ENCODE measurements at places on chromosomes 1 and 21. TPM values are rescaled to one million over a fixed set of nuclear protein-coding genes. Genes with fewer than 3 reads are reported as not detected.
A peak's percentile ranks its signal among the peaks of the same experiment; 100 is the strongest.

DNA sequence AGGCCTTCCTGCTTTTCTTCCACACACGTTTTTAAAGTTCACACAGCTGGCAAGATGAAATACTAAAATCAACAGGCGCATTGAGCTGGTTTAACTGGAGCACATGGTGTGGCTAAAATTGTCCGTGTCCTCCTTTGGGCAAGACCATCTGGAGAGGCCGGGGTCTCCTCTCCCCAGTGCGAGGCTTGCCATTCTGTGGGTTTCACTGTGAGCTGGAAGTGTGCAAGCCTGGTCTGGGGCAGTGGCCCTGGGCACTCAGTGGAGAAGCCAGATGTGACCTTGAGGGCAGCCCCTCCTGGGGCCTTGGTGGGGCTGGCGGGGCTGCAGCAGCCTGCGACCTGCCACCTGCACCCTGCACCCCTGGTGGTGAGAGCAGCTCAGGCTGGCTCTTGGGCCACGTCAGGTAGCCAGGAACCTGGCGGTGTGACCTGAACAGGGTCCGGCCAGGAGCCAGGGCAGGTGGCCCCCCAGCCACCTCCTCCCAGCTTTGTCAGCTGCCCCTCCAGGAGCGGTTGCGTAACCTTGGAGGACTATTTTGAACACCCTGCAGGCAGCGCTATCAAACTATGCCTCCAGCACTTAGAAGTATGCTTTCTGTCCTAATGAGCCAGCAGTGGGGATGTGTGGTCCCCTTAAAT lies 52.4 kb downstream of the SLC37A1 start:
- DNase-seq = no peak

DNA sequence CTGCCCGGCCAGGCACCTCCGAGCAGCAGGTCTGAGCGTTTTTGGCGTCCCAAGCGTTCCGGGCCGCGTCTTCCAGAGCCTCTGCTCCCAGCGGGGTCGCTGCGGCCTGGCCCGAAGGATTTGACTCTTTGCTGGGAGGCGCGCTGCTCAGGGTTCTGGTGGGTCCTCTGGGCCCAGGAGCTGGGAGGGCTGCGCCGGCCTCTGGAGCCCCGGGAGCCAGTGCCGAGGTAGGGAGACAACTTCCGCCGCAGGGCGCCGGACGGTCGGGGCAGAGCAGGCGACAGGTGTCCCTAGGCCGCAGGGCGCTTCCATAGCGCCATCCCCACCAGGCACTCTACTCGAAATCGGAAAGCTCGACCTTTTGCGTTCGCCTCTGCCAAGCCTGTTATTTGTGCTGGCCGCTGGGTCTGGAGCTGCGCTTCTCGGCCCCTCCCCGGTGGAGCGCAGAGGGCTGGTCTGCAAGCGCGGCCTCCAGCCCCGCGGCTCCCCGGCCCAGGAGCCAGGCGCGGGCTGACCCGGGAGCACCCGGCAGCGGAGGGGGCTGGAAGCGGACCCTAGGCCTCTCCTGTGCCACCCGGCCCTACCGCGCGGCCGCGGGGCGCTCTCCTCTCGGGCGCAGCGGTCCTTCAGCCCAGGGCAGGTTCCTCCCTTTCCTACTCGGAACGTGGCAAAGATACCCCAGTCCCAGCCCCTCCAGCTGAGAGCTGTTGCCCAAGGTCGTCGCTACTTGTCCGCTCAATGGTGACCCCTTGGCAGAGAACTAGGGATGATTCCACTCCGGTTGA lies 2.2 kb downstream of the SIM2 start:
- DNase-seq = no peak

DNA sequence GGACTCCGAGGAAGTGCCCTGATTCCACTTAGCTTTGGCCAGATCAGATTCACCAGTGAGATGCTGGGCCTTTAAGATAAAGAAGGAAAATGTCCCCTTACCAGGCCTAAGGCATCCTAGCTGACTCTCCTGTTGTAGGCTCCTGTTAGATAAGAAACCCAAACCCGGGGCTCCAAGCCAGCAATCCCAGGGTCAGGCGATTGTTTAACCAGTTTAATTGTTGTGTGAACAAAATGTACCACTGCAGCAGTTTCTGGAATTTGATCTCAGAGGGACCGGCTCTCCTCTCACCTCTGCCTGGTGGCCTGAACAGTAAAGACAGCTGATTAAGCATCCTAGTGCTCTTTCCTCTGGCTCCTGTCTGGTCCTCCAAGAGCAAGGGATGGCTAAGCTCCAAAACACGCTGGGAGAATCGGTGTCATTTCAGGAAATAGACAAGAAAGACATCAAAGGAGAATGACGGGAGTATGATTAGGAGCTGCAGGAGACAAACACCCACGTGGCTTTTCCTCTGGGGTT lies 9.3 kb upstream of the KLHDC8A start:
- no peak for DNase-seq

- DNase-seq = no peak
Observed at GRCh38 chr21:44637018-44637850, at the start of gene KRTAP10-10. Gene KRTAP10-10, plus strand, starts transcription at chr21:44637356. Its CDS starts 62 bp downstream, at chr21:44637418.

The UBXN10 gene
- total RNA-seq = 0.14 TPM

DNA sequence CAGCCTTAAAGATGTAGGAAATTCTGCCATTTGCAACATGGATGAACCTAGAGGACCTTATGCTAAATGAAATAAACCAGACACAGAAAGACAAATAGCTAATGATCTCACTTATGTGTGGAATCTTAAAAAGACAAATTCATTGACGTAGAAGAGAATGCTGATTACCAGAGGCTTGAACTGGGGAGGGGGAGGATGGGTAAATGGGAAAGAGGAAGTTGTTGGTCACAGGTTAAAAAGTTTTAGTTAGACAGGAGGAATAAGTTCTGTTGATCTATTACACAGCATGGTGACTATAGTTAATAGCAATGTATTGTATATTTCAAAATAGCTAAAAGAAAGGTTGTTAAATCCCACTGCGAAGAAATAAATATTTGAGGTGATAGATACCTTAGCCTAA lies 62.8 kb downstream of the PKN2 start:
- DNase-seq = no peak

GRCh38 chr1:182680901-182681567 lies 3.4 kb downstream of the RGS8 start:
- no peak for DNase-seq

The RNPC3 gene
- total RNA-seq = 6.4 TPM

The EFNA3 gene
- 1.7 TPM for total RNA-seq

DNA sequence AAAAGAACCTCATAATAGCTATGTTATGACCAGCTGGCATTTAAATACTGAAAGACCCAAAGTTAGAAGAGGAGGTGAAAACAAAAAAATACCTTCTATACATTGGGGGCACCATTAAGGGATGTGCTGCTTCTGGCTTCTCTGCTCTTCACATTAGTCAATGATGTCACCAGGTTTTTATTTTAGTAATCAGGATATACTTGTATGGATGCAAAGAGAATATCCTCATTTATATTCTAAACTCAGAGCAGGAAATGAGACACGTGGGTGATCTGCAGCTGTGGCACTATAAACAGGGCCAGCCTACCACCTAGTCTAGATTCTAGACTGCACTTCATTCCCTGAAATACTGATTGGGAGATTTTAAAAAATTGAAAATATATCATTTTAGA lies 51.2 kb downstream of the WLS start:
- DNase-seq = no peak

The LHX4 gene
- total RNA-seq = 0.14 TPM

DNA sequence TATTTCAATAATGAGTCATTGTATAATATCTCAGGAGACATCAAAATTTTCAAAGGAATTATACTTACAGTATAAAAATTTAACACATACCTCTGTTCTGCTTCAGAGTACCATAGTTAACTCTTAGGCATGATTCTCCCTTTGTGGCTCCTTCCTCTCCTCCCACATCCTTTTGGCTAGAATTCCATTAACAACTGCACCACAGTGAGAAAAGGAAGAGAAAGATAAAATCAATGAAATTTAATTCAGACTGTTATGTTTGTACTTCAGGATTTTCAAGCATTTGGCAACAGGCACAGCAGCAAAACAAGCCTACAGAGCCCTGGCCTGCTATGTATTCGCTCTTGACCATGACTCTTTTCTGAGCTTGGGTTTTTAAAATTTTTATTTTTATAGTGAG lies 57.2 kb upstream of the SGIP1 start:
- no peak for DNase-seq

DNA sequence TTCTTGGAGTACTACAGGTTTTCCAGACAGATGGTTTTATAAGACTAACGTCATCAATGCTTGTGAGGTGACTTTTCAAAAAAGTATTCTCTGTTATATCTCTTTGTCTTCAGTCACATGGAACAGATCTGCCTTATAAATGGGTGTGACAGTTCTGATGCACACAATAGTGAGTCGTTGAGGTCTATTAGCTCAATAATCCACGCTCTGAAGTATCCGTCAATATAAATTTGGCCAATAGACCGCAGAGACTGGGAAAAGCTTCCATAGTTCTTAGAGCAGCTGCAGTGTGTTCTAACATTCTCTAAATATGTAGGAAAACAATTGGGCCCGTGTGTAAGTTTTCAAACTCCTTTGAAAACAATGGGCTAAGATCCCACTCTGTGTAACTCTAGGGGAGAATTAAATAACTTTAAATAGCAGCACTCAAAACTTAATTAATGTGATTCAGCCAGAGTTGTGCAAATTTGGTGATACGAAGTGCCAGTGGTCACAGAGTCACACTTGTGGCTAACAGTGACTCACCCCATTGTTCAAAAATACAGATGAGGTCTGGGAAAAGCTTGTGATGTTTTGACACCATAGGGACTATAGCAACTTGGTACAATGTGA lies 316.0 kb downstream of the LMO4 start:
- peak; percentile 36 for DNase-seq

The RAB3B gene
- total RNA-seq = 35.5 TPM

DNA sequence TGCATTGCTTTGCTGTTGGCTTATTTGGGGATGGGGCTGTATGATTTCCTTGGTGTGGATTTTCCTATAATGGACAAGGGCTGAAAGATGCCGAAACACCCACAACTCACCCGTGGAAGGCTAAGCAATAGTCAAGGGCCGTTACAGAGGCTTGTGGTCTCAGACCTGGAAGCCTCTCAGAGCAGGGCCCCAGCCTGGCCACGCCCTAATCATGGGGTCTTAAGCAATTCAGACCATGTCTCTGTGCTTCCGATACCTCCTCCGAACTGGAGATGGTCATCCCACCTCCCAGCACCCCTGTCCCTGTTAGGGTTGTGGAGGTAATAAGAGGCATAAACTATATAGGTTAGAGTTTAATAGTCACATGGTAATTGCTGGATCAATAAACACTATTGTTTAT lies 3.4 kb downstream of the ABCG1 start:
- DNase-seq = no peak

DNA sequence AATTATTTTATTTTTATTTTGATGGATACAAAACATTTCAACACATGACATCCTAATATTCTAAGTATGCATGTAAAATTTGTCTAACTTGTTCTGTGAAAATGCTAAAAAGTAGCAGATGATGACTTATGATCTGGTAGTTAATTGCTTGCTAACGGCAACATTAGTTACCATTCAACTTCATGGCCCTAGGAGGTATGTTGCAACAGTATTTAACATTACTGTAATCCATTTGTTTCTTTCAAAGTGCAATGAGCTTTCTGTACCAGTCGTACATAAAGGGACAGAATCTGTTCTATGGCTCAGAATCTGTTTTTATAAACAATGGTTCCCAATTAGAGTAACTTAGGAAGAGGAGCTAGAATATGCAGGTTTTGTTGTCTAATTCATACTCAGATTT lies 91.5 kb upstream of the ZNHIT6 start:
- no peak for DNase-seq

The MIXL1 gene
- not detected for total RNA-seq

The MROH9 gene
- total RNA-seq = not detected

DNA sequence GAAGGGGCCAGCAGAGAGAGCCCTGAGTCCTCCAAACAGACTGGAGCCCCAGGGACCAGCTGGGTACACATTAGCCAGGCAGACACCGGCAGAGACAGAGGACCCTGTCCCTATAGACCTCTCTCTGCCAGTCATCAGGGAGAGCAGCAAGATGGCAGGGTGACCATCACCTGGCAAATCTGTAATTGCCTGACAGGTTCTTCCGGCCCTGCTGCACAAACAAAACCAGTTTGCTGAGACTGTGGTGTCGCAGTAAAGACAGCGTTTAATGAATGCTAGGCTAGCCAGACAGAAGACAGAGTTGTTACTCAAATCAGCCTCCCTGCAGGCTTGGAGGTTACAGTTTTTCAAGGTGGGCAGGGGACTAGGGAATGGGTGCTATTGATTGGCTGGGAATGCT lies 618.9 kb downstream of the NPHP4 start:
- no peak for DNase-seq

- DNase-seq = no peak
Observed at GRCh38 chr1:105894006-105894405, 1162.5 kb upstream of the PRMT6 start.

GRCh38 chr1:64745181-64745985 lies 508 bp downstream of the RAVER2 start:
- no peak for DNase-seq

The PPFIA4 gene
- total RNA-seq = 11.6 TPM

DNA sequence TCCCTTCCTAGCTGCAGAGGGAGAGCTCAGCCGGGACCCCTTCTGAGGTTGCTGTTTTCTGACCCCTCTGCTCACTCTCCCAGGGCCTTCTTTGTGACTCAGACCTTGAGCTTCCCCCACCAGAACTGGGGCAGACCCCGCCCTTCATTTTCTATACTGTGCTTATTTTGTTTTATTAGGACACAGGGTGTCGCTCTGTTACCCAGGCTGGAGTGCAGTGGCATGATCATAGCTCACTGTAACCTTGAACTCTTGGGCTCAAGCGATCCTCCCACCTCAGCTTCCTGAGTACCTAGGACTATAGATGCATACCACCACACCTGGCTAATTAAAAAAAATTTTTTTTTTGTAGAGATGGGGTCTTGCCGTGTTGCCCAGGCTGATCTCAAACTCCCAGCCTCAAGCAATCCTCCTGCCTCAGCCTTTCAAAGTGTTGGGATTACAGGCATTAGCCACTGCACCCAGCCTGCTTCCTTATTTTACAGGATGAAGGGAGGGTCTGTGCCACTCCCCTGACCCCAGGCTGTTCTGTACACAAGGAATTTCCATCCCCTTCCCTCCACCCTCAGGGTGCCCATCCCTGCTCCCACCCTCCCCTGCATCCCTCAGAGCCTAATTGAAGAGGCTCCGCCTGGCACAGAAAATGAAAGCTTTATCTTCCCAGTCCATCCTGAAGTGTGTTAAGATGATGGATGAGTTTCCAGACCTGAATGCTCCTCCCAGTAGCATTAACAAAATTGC lies 195.2 kb upstream of the POU3F1 start:
- DNase-seq = no peak

DNA sequence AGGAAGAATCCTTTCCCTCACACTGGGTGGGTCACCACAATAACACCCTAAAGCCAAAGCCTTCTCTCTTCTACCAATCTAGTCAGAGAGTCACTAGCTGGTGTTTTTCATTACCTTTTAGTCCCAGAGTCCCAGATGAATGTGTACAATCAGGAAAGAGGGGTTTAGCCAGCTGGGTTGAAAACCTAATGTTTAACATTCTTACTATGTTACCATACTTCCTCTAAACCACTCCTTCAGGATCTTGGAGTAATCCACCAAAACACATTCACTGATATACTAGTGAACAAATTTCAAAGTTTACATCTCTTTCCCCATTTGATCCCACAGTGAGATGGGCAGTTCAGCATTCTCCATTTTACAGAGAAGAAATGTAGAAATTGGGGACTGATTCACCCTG lies 9.7 kb downstream of the LPAR3 start:
- DNase-seq = no peak

The CDK18 gene
- 4.6 TPM for total RNA-seq

The TDRD5 gene
- total RNA-seq = 0.06 TPM

GRCh38 chr1:55318116-55318817 lies 103.1 kb upstream of the USP24 start:
- DNase-seq = no peak

The KRTAP13-2 gene
- total RNA-seq = not detected

- no peak for DNase-seq
Observed at GRCh38 chr1:20008391-20008841, 29.0 kb upstream of the PLA2G2A start.

The RNU1-3 gene
- under 0.01 TPM for total RNA-seq
